ENCODE measurements at places on chromosomes 16 and 17.
A peak's percentile ranks its signal among the peaks of the same experiment; 100 is the strongest.

- no peak for DNase-seq
Measured at GRCh38 chr17:57284583-57284982, 28.3 kb downstream of the MSI2 start.

- DNase-seq = no peak
Measured at GRCh38 chr17:15963670-15964110, 18.8 kb downstream of the ADORA2B start.

- no peak for DNase-seq
Measured at GRCh38 chr16:30875871-30876801, 17.7 kb downstream of the BCL7C start.

- no peak for DNase-seq
Measured at GRCh38 chr16:11980136-11980844, 3.8 kb downstream of the SNX29 start.

DNA sequence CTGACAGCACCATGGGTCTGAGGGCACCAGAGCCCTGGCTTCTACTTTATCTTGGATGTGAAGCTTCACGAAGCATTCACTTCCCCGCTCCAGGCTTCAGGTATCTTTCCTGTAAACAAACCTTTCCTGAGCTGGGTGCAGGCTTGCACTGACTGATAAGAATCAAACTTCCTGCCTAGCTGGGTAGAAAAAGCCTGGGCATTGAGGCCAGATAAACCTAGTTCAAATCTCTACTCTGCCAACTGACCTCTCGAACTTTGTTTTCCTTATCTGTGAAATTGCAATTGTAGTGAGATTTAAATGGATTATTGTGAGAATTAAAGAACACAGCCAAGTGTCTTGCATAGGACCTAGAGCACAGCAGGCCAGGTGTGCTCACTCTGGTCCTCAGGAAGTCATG, 2.9 kb upstream of the TMEM208 start:
- no peak for DNase-seq

DNA sequence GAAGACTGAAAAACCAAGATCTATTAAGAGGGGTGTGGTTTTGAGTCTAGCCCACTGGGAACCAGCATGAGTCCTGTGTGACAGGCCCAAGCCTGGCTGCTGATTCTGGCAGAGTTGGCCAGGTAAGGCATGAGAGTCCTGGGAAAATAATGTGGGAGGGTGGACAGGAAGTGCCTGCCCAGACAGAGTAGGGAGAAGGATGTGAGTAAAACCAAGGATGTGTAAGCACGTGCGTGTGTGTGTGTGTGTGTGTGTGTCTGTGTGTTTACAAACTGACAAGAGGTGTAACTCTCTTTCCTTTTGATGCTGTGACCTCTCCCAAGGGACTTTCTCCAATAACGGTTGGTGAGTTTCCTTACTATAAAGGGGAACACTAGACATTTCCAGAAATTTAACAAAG, 15.6 kb upstream of the TEX2 start:
- DNase-seq = no peak

- no peak for DNase-seq
Measured at GRCh38 chr16:19245326-19245925, 40.1 kb upstream of the CLEC19A start.

- DNase-seq = no peak
Measured at GRCh38 chr16:8372141-8372540, 218.2 kb downstream of the TMEM114 start.

GRCh38 chr16:11056993-11057649, 112.8 kb downstream of the CLEC16A start:
- DNase-seq = no peak

- DNase-seq = no peak
Measured at GRCh38 chr16:4141604-4142003, 25.4 kb upstream of the ADCY9 start.

- peak; percentile 84 for DNase-seq
Measured at GRCh38 chr16:30659507-30660423, 1.5 kb downstream of the FBRS start.

GRCh38 chr17:69367298-69367697, 40.4 kb upstream of the ABCA5 start:
- no peak for DNase-seq

DNA sequence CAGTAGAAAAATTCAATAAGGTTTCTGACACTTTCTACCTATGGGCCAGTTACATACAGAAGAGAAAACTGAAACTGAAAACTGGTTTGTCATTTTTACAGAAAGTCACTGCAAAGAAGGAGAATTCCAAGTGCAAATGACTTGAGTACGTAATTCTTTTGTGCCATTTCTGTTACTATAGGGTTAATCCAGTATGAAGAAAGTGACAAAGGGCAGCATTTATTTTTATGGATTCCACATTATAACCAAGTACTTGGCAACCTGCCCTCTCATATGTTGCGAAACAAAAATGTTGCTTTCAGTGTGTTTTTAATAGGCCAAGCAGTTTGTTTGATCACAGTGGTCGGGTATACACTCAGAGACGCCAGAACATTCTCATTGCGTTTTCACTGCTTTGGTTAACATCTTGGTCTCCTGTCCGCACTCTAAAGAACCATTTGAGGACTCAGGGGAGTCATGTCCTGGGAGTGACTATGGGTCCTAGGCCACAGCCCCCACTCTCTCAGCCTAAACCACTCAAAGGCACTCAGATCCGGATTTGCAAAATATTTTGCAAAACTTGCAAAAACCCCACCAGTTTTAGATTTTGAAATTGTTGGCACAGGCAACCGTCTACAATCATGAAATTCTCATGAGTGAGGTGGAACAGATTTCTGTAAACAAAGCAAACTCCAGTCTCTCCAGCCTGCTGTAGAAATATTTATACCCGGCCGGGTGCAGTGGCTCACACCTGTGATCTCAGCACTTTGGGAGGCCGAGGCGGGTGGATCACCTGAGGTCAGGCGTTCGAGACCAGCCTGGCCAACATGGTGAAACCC, 15.4 kb upstream of the HELZ start:
- DNase-seq = no peak

DNA sequence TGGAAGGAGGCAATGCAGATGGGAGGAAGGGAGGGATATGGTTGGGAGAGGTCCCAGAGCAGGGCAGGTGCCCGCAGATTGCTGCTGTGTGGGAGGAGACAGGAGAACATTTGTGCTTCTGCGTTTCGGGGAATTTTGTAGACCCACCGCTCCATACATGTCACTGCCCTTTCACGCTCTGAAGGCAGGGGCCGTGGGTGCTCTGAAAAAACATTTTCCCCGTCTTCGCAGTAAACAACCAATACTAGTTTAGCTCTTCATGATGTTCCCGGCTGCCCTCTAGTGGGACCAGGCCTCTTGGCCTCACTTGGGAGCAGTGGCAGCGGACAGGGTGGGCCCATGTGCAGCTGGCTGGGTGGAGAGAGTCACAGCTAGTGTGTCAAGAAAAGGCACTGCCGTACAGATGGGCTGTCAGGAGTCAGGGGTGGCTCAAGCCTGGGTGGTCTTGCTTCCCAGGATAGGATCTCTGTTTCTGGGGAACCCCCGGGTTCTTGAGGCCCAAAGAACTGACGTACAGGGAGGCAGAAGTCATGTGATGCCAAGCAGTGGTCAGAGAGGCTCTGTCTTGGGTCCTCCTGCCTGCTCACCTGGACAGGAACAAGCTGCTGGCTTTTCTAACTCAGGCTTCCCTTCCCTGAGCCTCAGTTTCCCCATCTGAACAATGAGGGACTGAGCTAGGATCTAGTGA, 46.5 kb upstream of the CPNE2 start:
- DNase-seq = no peak

- no peak for DNase-seq
Measured at GRCh38 chr16:12752159-12752558, 51.5 kb downstream of the CPPED1 start.

DNA sequence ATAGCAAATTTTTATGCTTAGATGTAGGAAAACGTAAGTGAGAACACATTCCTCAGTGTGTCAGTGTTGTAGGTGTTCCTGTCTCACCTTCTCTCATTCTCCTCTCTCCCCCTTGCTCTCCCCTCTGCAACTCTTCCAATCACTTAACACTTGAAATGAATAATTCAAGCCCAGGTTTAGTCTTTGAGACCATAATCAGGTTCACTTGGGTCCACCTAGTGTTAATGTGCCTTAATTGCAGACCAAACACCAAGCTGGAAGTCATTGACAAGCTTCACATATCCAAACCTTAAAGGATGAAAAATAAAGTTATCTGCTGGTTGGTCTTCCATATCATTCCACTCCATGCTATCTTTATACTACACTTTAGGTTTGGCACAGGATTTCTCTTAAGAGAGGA, 37.0 kb downstream of the STXBP4 start:
- no peak for DNase-seq

GRCh38 chr16:35788381-35788780, 2329.0 kb downstream of the TP53TG3F start:
- DNase-seq = no peak

DNA sequence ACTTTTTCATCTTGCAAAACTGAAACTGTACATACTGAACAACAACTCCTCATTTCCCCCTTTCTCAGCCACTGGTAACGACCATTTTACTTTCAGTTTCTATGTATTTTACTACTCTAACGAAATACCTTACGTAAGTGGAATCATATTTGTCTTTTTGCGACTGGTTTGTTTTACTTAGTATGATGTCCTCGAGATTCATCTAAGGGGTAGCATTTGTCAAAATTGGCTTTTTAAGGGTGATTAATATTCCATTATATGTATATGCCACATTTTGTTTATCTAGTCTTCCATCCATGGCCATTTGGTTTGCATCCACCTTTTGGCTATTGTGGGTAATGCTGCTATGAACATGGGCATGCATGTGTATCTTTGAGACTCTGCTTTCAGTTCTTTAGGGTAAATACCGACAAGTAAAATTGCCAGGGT, 10.4 kb downstream of the KPNB1 start:
- no peak for DNase-seq

- no peak for DNase-seq
Measured at GRCh38 chr16:19203374-19203966, 35.4 kb downstream of the SYT17 start.

DNA sequence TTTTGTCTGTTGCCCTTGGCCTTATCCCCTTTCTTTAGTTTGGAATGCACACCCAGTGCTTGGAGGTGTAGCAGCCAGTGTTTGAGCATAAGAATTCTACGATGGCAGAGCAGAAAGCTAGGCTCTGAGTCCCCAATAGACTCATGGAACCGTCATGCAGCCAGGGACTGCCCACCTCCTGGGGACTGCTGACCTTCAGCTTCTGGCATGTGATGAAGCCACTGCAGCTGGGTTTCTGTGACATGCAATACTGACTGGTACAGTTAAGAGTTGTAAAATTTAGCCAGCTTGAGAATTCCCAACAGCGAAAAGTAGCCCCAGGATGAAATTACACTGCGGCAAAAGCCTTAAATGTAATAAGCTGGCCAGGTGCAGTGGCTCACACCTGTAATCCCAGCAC, 9.0 kb upstream of the MAP3K14 start:
- DNase-seq = no peak

DNA sequence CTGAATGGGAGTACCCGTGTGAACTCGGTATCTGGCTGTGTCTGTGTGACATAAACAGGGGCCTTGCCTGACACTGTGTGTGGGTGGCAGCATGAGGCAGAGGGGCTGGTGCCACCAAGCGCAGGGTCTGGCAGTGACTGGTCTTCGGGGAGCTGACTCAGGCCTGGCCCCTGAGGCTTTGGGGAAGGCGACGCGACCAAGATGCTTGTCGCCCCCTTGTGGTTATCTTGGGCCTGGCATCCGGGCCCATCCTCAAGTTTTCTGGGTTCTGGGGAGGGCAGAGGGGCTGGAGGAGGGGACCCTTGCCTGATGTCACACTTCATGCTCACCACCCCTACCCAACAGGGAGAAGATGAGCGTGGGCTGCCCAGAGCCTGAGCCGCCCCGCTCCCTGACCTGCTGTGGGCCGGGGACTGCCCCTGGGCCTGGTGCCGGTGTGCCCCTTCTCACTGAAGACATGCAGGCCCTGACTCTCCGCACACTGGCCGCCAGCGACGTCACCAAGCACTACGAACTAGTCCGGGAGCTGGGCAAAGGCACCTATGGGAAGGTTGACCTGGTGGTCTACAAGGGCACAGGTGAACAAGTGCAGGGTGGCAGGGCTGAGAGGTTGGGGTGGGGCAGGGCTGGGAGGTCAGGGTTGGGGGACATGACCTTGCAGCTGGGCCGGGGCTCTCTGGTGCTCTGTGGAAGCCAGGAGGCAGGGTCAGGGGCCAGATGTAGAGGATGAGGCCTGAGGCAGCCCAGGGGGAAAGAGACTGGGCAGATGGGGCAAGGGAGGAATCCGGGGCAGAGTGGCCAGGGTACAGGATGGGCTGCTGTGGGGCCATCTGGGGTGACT, 24.9 kb downstream of the SBK1 start:
- DNase-seq = peak; percentile 89

DNA sequence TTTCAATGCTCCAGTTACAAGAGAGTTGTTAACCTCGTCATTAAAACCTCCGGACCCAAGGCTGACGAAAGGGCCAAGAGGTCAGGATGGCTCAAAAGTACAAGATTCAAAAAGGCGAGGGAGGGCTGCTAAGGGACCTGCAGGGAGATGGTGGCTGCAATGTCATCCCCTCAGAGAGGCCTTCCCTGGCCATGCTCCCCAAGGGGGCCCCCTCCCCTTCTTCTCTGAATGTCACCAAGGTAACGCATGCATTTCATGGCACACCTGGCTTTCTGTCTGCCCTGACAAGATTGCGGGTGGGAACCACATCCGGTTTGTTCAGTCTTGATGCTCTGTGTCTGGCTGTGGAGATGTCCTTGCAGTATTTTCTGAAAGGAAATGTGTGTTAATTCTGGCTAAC, 89.9 kb downstream of the C16orf78 start:
- DNase-seq = no peak

DNA sequence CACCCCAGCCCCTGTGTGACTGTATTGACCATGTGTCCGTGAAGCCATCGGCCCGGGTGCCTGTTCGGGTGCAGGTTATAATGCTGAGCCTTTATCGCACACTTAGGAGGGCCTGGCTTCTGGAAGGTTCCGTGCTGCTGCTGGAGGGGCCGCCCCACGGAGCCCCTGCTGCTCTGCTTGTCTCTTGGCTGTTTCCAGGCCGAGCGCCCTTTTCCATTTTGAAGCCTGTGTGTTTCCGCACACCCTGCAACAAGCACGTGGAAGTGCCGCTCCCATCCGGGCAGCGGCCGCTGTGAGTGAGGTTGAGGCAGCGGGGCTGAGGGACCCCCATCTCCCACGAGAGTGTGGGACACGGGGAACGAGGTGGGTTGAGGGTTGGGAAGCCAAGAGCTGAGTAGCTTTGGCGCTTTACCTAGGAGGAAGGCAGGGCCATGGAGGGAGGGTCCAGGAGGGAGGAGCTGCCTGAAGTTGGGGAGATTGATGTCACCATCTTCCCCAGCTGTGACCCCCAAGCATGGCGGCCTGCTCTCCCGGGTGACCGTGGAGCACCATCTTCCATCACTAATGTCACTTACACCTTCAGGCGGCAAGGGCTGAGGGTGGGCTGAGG, 200.1 kb upstream of the GSE1 start:
- no peak for DNase-seq

DNA sequence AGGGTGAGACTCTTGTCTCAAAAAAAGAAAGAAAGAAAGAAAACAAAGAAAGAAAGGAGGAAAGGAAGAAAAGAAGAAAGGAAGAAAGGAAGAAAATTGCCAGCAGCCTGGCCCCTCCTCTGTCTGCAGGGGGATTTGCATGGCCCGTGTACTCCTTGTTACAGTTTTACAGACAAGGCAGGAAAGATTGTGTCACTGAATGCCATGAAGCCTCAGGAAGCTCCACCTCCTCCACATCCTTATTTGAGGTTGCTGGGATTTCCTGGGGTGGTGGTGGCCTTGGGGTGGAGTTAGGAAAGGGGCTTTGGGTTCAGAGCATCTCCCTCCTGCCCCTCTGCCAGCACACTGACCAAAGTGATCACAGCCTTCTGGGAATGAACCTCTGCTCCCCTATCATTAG, 23.6 kb downstream of the CFAP20 start:
- no peak for DNase-seq
